ENCODE measurements at places on chromosomes 1 and 21. TPM values are rescaled to one million over a fixed set of nuclear protein-coding genes. Genes with fewer than 3 reads are reported as not detected.

Gene OR2T6
- not detected for total RNA-seq

Gene ERICH3
- total RNA-seq: 0.05 TPM

Gene DENND1B
- total RNA-seq: 8.3 TPM

Gene AGT
- total RNA-seq: 0.09 TPM

Gene B3GALNT2
- 53.2 TPM for total RNA-seq

Gene CRYAA
- total RNA-seq: not detected

Gene AHCYL1
- 85.8 TPM for total RNA-seq

Gene PDPN
- 0.30 TPM for total RNA-seq

Gene PLPPR4
- total RNA-seq: not detected

Gene LELP1
- total RNA-seq: not detected

Gene EFNA1
- total RNA-seq: 0.37 TPM

Gene FASLG
- not detected for total RNA-seq

Gene SPRR3
- total RNA-seq: not detected

Gene ADGRL4
- 92.6 TPM for total RNA-seq

Gene LRRC7
- 0.46 TPM for total RNA-seq

Gene HNRNPCL2
- total RNA-seq: not detected

Gene PLEKHA6
- 0.05 TPM for total RNA-seq

Gene FBXO42
- 13.1 TPM for total RNA-seq

Gene BACE2
- total RNA-seq: 61.8 TPM

Gene CRNN
- not detected for total RNA-seq

Gene KRTAP10-2
- not detected for total RNA-seq

Gene MAB21L3
- total RNA-seq: not detected

Gene KCNA2
- total RNA-seq: not detected

Gene WDR64
- total RNA-seq: not detected

Gene KLHDC9
- 1.5 TPM for total RNA-seq

Gene DPYD
- 35.6 TPM for total RNA-seq

Gene OR2T35
- total RNA-seq: not detected

Gene VWA5B1
- total RNA-seq: not detected

Gene HSD11B1
- 1.2 TPM for total RNA-seq

Gene OR2T29
- not detected for total RNA-seq

Gene ASCL5
- not detected for total RNA-seq

Gene SPATA1
- total RNA-seq: 0.59 TPM

Gene RAB25
- not detected for total RNA-seq

Gene GPR25
- not detected for total RNA-seq

Gene SLAMF1
- not detected for total RNA-seq
